ENCODE measurements at places on chromosomes 2 and 18.

GRCh38 chr2:168895771-168896170, 5.3 kb upstream of the G6PC2 start:
- DNase-seq, result no peak

DNA sequence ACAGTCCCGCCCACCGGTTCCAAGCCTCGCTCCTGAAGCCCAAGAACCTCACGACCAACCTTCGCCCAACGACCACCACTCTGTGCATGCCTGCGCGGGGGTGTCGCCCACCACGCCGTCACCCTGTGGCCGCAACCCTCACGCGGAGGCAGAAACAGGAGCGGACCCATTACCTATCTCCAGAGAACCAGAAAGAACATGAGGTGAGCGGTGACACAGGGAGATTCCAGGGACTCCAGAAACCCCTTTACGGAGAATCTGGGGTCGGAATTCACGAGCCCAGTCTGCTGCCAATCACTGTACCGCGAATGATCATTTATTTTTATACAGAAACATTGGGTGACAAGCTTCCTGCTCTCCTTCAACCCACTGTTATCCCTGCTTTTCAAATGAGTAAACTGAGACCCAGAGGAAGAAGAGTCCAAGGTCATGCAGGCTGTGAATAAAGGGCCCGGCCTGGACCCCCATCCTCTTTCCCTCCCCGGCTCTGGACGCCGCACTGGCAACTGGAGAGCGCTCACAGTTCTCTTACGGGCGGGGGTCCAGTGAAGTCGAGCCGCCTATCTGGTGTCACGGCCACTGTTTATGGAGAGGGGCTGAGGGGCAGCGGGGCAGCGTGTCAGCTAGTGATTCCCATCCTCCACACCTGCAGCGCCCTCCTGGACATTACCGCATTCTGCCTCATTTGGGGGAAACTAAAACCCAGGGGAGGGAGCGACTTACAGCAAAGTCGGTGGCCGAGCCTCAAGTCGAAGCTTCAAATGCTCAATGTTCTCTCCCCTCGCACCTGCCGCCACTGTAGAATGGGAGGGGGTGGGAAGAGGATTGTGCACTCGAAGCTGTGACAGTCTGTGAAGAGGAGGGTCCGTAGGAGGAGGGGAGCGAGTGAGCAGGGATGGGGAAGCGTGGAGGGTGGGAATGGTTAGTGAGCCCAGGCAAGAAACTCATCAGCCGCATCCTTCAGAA, 723 bp upstream of the SLC30A3 start:
- no peak for DNase-seq

GRCh38 chr2:156394033-156394741, 42.0 kb upstream of the GPD2 start:
- no peak for DNase-seq

DNA sequence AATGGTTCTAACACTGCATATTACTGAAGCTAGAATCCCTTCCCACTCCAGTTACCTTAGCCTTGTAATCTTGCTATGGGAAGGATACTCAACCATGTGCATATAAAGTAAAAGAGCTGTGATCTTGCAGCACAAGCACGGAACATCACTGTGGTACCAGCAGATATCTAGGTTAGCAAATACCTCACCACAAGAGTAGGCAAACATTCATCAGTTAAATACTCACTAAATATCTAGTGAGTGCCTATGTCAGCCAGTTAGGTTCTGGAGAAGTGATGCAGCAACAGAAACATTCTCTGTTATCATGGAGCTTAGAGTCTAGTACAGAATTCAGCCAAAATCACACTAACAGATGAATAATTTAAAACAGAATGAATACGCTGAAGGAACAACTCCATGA, 349.6 kb upstream of the UBE2E3 start:
- no peak for DNase-seq

DNA sequence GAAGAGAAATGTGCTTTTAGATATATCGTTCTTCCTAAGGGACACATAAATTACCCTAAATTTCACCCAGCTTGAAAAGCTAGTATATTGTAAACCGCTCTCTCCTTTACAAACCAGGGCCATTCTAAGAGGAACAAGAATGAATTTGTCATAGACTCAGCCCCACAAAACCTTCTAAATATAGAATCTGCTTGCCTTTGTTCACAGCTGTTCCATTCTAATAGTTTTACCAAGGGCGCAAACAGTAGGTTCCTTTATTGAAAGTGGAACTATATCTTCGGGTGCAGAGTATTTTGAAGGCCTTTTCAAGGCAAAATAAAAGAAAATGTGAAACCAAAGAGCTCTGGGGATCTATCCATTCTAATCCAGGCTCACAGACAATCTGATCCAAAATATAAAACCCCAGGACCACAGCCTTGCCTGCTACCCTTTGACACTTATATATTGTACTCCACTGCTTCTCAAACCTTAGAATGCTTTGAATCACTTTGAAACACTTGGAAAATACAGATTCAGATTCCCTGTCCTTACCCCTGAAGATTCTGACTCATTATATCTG, 316.8 kb downstream of the PAX3 start:
- no peak for DNase-seq

DNA sequence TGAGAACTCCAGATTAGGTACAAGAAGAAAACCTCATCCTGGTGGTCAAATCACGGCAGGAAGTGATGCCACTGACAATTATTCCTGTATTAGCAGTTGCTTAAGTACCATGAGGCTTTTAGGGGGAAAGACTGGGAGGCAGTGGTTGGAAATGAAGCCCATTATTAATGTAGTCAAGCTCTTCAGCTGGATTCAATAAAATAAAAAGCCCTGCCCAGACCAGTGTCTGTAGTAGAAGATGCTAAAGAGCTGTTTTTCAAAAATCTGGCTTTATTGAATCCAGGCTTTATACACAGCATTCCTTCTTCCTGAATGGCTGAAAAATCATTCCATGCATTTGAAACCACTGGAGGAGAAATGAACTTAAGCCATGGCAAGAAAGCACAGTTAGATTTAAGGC, 155.2 kb downstream of the BCL2 start:
- DNase-seq, result no peak

DNA sequence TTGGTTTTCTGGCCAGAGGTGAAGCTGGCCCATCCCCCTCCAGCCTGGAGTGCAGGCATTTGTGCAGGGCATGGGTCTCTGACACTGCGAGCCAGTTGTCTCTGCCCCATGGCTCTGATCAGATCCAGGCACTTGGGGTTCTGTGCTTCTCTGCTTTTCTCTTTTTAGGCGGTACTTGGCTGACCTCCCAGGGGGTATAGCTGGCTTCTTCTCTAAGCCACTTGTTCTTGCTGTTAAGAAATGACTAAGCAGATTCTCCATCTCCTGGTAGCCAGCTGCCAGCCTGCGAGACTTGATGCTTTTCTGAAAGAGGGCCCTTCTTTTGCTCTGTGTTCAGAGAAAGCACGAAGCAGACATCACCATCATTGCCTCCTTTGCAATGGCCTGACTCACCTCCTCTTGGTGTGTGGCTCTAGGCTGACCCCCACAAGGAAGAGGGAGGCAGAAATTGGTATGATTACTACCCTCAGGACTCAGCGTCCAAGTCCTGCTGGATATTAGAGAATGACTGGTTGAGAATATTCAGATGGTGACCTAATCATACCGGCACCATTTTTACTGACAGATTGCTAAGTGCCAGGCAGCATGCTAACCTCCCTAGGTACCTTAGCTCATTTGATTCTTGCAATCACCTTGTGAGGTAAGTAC, 32.7 kb downstream of the TNP1 start:
- DNase-seq, result no peak

DNA sequence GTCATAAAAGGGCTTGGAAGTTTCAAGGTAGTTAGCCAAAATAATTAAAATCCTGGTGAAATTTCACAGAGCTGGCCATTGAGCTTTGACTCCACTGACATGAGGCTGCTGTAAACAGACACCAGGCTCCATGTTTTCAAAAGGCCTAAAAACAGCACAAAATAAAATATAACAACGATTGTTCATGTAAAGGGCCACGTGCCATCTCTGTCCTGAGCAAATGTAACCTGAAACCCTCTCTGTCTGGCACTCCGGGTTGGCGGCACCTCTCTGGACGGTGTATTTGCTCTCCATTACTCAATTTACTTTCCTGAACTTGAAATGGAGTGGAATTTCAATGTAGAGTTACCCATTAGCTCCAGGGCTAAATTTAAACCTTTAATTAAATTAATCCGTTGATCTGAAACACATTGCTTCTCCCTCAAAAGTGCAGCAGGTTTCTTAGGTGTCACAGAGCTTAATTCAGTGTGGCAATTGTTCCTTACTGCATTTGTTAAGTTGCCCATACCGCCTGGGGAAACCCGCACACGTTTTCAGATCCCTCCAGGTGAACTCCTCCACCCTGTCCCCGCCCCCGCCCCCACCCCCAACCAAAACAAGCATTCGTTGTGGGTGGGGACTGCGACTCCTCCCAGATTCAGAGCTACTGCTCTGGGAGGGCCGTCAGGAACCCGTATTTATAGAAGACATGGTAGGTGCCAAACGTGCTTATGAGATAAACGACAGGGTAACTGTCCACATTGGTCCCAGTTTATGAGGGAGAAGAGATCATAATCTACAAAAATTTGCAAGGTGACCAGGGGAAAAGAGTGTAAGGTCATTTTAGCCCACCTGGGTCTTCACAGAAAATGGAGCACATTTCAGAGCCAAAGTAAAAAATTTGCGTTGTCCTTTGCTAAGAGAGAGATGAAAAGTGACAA, 1.2 kb upstream of the CABLES1 start:
- DNase-seq, result no peak

GRCh38 chr2:235951982-235952381, 216.2 kb downstream of the GBX2 start:
- DNase-seq, result peak; percentile 12

DNA sequence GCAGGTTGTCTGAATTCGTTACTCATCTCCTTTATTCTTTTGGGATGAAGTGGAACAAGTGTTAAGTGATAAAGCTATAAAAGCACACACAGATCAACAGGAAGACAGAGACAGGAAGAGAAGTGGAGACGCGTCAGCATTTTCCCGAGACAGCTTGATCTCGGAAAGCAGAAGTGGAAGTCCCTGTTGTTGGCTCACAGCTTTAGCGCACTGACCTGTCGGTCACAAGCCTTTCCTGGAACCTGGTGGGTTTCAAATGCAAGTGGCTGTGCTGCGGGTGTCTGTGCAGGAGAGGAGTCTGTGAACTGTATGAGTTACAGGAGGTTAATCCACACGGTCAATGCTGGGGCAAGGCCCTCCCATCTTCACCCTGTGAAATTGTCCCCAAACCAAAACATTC, 116.6 kb upstream of the PELI1 start:
- no peak for DNase-seq

- no peak for DNase-seq
These were observed 5.0 kb downstream of the FZD7 start for GRCh38 chr2:202038471-202039277.

GRCh38 chr2:64695721-64696261, 42.1 kb upstream of the SERTAD2 start:
- DNase-seq, result no peak

GRCh38 chr2:196987649-196988364, 61.3 kb upstream of the PGAP1 start:
- no peak for DNase-seq

DNA sequence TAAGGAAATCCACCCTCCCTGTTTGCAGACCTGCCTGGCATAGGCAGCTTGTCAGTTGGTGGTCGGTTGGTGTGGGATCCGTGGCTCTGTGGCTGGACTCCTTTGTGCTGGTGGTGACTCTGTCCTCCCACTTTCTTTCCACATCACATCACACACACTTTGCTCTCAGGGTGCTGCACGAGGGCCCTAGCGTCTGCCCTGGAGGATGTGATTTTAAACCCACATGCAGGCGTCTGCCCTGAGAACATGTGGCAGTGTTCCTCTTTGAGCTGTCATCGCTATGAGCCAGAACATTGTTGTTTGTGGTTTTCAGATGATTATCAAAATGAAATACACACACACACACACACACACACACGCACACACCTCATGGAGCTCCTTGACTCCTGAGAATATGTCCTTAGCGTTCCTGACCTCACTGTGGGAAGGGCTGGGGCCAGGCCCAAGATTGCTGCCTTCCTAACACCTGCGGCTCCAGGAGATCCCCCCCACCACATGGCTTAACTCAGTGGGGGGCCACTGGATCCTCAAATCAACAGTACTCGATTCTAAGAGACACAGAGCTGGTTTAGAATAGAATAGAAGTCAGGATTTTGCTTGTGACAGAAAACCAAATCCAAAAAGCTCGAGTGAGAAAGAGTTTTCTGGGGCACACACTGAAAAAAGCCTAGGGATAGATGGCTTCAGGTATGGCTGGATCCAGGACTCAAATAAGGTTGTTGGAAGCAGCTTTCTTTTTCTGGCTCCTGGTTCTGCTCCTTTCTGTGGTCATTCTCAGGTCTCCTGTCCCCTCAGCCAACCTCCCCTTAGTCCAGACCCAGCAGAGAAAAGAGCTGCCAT, 54.8 kb downstream of the RTP5 start:
- no peak for DNase-seq

DNA sequence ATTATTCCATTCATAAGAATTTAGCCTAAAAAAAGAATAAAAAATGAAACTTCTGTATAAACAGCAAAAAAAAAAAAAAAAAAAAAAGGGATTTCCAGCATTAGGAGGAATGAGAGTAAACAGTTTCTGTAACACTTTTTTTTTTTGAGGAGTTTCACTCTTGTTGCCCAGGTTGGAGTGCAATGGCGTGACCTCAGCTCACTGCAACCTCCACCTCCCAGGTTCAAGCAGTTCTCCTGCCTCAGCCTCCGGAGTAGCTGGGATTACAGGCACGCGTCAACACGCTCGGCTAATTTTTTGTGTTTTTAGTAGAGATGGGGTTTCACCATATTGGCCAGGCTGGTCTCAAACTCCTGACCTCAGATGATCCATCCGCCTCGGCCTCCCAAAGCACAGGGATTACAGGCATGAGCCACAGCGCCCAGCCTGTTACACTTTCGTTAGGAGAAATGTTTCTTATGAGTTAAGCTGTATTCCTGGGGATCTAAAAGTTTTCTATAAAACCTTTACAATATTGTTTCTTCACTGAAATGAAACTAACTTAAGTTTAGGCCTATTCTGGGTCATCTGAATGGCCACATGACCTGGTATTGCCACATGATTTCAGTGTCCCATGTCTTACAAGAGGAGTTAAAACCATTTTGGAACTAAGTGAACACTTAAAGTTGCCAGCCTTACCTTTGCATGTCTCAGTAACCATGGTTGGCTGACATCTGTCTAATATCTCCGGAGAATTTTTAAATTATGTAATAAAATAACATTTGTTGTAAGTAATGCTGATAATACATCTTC, 17.5 kb downstream of the SMAD2 start:
- DNase-seq, result no peak

GRCh38 chr2:171706152-171706803, 19.0 kb downstream of the DYNC1I2 start:
- DNase-seq, result no peak

DNA sequence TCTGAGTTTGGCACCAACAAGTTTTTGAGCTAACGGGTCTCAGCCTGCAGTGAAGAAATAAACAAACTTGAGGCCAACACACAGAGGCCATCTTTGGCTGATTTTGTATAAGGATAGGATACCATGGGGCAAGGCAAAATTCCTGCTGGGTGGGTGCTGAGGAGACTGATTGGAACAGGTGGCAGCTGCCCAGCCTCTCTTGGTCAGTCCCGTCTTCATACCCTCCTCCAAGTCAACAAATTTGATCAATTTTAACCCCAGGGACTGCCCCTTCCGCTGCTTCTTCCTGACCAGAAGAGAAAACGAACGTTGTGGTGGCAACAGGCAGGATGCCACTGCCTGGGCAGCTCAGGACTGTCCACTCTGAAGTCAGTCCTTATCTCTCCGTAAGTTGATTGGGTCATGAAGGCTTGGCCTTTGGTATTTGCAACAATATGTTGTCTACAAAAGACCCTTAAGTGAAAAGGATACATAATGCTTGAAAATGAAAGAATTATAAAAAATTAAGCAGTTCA, 139.3 kb downstream of the SPP2 start:
- no peak for DNase-seq
